ENCODE measurements at places on chromosomes 2 and 18.
A peak's percentile ranks its signal among the peaks of the same experiment; 100 is the strongest.

GRCh38 chr2:72128843-72129227 lies 18.8 kb downstream of the CYP26B1 start:
- DNase-seq = no peak

- DNase-seq = no peak
These were observed 35.6 kb downstream of the CEP192 start for GRCh38 chr18:13026583-13027270.

DNA sequence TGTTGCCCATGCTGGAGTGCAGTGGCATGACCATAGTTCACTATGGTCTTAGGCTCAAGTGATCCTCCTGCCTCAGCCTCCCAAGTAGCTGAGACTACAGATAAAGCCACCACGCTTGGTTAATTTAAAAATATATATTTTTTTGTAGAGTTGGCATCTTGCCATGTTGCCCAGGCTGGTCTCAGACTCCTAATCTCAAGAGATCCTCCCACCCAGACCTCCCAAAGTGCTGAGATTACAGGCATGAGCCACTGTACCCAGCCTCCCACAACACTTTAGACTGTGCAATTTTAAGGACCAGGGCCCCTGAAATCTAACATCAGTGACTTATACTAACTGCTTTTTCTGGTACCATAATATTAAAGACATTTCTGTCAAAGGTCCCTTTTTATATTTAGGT lies 5.2 kb downstream of the TXNDC2 start:
- no peak for DNase-seq

GRCh38 chr2:181177376-181177775 lies 197.0 kb downstream of the UBE2E3 start:
- DNase-seq = no peak

- DNase-seq = peak; percentile 65
These were observed 669 bp upstream of the PIKFYVE start for GRCh38 chr2:208265371-208265800.

DNA sequence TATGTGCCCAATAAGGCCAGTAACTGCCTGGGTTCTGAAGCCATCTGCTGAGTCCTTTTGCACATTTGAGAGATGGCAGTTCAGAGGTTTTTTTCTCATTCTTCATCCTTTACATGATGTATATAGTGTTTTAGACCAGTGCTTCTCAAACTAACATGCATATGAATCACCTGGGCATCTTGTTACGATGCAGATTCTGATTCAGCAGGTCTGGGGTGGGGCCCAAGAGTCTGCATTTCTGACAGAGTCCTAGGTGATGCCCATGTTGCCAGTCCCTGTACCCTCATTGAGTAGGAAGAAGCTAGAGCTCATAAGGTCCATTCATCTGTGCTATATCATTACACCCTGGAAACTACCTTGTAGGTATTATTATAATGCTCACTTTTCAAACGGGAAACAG lies 3.8 kb downstream of the SMYD5 start:
- DNase-seq = no peak

GRCh38 chr2:165891943-165892342 lies 61.6 kb downstream of the TTC21B start:
- no peak for DNase-seq

DNA sequence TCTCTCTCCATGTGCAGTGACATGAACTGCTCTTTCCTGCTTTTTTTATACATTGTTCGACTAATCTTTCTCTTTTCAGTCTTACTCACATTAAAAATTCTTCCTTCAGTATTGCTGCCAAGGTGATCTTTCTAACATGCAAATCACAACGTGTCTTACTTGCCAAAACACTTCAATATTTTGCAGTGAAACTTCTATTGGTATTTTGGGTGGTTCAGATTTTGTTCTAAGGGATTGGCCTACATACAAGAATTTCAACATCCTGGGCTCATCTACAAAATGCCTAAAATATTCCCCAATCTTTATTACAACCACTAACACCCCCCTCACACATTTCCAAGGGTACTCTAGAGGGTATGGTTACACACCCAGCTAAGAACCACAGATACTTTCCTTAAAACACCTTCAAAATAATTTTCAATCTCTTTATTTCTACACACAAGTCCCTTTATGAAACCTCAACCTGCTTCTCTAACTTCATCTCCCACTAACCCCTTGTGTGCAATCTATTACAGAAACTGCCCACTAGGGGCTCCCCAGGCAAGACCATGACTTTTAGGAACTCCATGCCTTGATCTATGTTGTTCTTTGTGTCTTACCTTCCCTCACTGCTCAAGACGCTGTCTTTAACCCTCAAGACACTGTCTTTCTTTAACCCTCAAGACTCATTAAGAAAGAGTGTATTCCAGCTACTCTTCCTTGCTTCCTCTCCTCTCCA lies 50.9 kb downstream of the COL3A1 start:
- no peak for DNase-seq

- no peak for DNase-seq
These were observed 2.8 kb upstream of the GPR55 start for GRCh38 chr2:230927711-230928341.

GRCh38 chr2:36367895-36368353 lies 12.3 kb downstream of the CRIM1 start:
- DNase-seq = no peak

DNA sequence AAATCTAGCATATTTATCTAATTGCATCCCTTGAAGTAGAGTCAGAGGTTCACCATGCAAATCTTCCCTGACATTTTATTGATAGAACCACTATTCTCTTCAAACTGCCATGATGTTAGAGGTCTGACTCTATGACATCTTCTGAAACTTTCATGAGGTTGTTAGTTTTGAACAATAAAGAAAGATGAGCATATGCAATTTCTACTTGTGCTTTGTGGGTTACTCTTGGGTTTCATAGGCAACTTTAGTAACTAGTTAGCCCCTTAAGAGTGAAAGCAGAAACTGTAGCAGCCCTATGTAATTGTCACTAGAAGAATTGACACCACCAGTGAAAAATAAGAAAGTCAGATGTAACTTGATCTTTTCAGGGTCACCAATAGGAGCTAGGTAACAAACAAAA lies 53.1 kb upstream of the ZEB2 start:
- no peak for DNase-seq

- no peak for DNase-seq
These were observed 172.9 kb upstream of the SIX3 start for GRCh38 chr2:44768438-44769236.

DNA sequence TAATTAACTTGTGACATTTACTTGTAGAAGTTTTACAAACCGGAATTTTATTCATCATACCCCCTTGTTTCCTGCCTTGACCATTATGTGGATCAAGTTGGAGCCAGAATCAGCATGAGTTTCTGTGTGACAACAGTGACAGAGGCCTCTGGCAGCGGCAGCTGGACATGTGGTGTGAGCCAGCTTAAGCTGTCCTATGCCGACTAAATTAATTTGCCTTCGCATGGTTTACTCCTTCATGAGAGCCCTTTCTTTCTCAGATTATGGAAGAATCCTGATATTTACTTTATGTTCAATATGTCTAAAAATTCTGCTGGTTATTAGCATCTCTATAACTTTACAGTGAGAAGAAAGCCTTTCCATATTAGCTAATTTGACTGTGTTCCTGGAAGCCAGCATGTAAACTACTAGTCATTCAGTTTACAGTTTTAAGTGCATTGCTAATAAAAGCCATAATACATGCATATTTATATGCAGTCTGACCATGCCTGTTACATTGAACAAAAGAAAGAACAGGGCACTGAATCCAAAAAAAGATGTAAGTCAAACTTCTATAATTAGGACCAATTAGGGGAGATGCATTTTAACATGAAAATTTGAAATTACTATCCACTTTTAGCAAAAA lies 495.8 kb upstream of the ACVR2A start:
- no peak for DNase-seq

DNA sequence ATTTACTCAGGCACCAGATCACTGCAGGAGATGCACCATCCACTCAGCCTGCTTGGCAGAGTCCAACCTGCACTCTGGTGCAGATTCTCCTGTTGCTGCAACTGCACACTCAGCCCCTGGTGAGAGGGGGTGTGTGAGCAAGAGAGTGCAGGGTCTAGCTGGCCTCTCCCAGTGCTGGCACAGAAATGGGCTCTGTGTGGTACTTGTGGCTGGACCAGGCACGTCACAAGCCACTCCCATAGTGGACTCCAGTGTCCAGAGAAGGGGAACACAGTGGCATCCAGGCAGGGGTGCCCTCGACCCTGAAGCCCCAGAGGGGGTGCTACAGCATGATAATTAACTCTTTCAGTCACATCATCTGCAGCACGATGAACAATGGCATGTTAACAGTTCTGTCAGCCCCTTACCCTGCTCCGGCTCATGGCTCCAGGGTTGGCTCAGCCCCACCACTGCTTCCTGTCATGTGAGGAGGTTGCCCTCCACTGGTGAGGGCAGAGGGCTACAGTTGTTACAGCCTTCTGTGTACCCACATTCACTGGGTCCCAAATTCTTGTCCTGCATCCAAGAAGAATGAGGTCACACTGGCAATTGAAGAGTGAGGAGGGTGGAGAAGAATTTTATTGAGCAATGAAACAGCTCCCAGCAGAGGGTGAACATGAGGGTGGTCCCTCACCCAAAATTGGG lies 135.7 kb downstream of the EVA1A start:
- DNase-seq = no peak

GRCh38 chr2:54581326-54582039 lies 125.4 kb downstream of the SPTBN1 start:
- DNase-seq = no peak

GRCh38 chr2:55010149-55010591 lies 40.1 kb downstream of the RTN4 start:
- peak; percentile 71 for DNase-seq

- DNase-seq = no peak
These were observed 27.1 kb upstream of the CWC22 start for GRCh38 chr2:180033993-180034894.

DNA sequence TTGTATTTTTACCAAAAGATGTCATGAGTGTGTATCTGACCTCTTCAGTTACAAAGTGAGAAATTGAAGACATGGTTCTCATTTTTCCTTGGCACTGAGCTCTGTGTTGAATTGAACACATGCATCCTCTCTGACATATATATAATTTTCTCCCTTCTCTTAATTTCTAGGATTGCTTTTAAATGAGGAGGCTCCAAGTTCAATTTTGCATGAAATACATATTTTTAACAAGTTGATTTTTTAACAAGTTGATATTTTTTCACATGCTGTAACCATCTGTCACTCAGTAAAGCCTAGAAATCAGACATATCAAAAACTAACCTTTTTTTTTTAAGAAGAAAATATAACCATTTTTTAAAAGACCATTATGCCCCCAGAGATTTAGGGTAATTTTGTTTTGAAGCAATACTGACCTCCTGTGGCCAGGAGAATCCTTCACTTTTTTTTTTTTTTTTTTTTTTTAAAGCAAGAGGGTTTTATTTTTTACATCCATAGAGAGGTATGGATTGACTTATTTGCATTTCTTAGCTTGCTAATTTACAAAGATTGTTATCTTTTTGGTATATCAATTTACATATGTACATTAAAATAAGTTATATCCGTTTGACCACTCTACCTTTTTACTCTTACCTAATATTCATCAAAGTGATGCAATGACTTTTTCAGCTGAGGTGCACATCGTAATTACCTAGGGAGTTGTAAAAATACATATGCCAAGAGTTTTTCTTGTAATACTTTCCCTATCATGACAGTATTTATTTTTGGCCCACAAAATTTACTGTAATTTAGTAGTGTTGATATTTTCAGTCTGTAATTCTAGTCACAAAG lies 161.8 kb downstream of the SOCS6 start:
- DNase-seq = no peak
